ENCODE measurements at places on chromosomes 2 and 18. TPM values are rescaled to one million over a fixed set of nuclear protein-coding genes. Genes with fewer than 3 reads are reported as not detected.

The TMEM163 gene
- 1.1 TPM for total RNA-seq

GRCh38 chr2:110748489-110748867 lies 16.1 kb downstream of the ACOXL start:
- DNase-seq, result no peak

The SPC25 gene
- total RNA-seq, result 11.2 TPM

The PCARE gene
- 2.2 TPM for total RNA-seq

GRCh38 chr18:6024745-6025248 lies 129.5 kb upstream of the TMEM200C start:
- no peak for DNase-seq

DNA sequence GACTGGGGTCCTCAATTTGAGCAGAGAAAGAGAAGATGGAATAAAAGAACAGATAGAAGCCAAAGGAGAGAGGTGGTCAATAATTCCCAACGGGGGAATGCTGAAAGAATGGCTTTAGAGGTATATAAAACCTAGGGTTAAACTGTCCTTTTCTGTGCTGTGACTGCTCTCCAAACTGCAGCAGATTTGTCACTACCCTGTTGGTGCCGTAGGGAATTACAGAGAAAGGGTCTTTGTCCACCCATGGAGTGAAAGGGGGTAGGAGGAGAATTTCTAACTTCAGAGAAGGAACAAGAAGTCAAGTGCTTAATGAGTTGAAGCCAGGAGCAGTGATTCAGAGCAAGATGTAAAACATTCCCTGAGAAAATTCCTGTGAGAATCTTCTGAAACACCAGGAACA lies 486.5 kb downstream of the NUP35 start:
- no peak for DNase-seq

The SCYGR8 gene
- not detected for total RNA-seq

GRCh38 chr2:209905691-209906090 lies 96.7 kb upstream of the RPE start:
- no peak for DNase-seq

GRCh38 chr2:55115761-55116597 lies 65.7 kb upstream of the RTN4 start:
- no peak for DNase-seq

Measured in hepatocyte (in vitro differentiated cells).